T-cell (primary cell): ENCODE measurements at places on chromosomes 7 and 10.

GRCh38 chr7:20064181-20064970 is 152.8 kb downstream of the MACC1 start:
- DNase-seq: no peak

- DNase-seq: no peak
Measured at GRCh38 chr7:116679500-116679899, 7.5 kb downstream of the MET start.

DNA sequence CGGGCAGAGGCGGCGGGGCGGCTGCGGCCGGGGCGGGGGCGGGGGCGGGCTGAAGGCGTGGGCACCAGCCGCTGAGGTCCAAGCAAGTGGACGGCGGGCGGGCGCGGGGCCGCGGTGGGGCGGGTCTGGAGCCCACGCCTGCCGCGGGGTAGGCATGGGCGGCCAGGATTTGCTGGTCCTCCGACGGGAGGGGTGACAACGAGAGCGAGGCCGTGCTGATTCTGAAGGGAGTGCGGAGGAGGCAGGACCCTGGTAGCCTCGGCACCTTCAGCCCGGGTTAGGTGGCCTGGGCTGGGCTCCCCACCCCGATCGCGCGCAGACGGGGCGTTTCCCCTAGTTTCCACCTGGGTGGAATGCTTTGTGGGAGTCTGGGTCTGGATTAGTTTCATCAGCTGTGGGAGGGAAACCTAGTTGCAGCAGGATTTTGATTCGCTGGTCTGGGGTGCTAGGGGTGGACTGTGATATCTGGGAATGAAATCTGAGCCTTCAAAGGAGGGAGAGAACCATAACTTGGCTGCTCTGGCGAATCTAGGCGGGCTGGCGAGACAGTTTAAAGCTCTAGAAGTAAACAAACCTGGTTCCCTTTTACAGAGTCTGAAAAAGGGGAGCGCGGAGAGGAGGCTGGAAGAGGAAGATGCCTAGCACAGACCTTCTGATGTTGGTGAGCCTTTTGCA is 609 bp downstream of the SGPL1 start:
- peak; percentile 13 for DNase-seq

GRCh38 chr10:78412605-78413004 is 378.9 kb downstream of the RPS24 start:
- no peak for DNase-seq

DNA sequence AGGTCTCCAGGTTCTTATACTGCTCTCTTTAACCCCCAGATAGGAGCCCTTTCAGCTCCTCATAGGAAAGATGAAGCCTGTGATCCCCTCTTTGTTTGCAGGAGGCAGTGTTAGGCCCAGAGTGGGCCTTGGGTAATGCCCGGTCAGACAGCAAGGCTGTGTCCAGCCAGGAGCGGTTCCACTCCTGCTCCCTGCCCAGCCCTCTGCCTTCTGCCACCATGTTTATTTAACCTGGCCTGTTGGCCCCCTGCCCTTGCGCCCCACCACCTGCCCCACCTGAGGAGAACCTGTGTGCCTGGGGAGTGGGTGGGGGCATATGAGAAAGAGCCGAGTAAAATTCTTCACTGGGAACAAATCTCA is 24.3 kb downstream of the CDH23 start:
- DNase-seq: no peak

GRCh38 chr7:100360135-100360854 is 2.4 kb downstream of the PILRB start:
- DNase-seq: no peak

DNA sequence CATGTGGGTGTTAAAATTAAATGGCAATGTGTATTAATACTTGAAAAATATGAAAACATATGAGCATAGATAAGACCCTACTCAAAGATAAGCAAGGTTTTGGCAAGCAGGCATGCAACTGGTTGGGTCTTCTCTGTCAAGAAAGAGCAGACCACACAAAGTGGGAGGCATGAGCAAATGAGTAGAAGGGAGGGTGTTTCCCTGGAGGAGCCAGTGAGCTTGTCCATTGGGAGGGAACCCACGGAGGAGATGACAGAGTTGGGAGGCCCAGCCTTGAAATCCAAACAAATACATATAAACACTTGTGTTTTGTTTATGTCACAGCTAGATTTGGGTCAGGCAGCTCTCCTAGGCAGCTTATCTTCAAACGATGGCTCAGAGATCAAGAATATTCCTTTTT is 134.5 kb upstream of the CXCL12 start:
- no peak for DNase-seq

DNA sequence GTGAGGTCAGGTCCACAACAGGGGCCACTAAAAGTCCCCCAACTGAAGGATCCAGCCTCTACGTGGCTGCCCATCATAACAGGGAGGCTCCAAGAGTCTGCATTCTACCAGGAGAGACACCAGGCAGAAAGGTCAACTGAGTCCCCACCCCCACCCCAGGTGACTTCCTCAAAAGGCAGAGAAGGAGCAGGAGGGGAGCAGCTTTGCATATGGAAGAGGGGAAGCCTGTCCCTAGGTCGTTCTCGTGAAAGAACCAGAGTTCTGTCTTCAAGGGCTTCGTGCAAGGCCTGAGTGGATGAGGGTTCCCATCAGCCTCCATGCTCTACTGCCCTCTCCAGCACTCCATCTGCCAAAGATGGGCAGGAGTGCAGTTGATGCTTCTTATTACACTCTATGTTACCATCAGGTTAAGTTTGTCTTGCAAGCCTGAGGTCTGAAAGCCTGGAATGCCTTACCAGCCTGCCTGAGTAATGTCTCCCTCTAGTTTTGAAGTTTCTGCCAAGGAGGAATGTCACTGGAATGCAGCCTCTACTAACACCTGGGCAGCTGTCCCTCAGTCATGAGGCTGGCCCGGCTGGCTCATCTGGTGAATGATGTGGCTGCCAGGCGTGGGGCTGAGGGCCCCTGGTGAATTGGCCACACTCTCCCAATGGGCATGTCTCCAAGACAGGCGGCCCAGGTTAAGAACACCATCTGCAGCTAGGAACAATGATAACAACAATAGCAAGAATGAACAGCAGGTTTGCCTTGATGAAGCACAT is 54.3 kb upstream of the SMNDC1 start:
- no peak for DNase-seq

DNA sequence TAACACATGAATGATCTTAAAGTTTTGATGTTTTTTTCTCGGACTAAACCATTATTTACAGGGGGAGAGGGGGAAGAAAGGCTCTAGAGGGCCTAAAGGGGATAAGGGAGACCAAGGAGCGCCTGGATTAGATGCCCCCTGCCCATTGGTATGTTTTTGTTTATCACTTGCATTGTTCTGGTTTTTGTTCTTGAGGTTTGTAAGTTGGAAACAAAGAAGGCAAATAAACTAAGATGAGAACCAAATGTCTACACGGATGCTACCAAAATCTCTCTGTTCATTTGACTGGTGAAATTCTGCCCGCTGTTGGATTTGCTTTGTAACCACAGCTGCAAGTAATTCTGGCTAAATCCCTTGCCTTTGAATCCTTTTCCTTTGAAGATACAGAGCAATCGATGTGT is 99.8 kb upstream of the MACROH2A2 start:
- DNase-seq: no peak

GRCh38 chr10:113475381-113475807 is 77.5 kb upstream of the HABP2 start:
- no peak for DNase-seq

- no peak for DNase-seq
Measured at GRCh38 chr7:92368741-92369140, 78.5 kb upstream of the GATAD1 start.

DNA sequence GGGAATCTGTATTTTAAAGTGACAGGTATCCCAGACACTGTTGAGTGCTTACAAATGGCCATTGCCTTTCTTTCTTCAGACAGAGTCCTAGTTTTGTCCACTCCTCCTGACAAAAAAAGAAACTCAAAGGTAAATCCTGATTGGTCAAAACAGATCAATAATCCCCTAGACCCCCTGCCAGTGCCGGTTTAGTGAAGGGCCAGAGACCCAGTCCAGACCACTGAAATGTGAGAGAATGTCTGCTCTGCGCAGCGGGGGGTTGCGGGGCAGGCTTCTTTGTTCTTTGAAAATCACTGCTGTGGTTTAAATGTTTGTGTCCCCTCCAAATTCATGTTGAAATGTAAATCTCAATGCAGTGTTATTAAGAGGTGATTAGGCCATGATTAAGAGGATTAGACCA is 177.7 kb upstream of the GPR26 start:
- no peak for DNase-seq

- DNase-seq: no peak
Measured at GRCh38 chr10:6002809-6003510, 25.6 kb upstream of the IL15RA start.

- DNase-seq: no peak
Measured at GRCh38 chr10:15703151-15703880, 16.4 kb downstream of the ITGA8 start.

DNA sequence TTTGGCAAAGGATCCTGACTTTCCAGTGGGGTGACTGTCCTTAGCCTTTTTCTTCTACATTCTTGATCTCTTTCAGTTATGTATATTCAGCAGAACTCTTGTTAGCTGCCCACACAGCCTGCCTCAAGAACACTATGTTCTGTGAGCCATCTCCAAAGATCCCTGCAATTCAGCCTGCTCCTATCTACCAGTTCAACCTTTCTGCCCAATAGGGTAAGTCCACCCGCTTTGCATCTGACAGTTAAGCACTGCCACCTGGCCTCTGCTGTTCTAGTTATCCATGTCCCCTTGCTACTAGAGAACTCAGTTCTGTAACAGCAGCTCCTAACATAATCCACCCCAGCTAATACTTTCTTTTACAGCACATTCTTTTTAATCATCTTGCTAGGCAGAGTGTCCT is 13.5 kb downstream of the OR9A2 start:
- DNase-seq: no peak

GRCh38 chr7:132380059-132380458 is 196.2 kb downstream of the PLXNA4 start:
- no peak for DNase-seq

GRCh38 chr7:108479751-108480150 is 23.5 kb upstream of the NRCAM start:
- DNase-seq: no peak

- no peak for DNase-seq
Measured at GRCh38 chr7:98836811-98837629, 32.8 kb downstream of the TMEM130 start.

DNA sequence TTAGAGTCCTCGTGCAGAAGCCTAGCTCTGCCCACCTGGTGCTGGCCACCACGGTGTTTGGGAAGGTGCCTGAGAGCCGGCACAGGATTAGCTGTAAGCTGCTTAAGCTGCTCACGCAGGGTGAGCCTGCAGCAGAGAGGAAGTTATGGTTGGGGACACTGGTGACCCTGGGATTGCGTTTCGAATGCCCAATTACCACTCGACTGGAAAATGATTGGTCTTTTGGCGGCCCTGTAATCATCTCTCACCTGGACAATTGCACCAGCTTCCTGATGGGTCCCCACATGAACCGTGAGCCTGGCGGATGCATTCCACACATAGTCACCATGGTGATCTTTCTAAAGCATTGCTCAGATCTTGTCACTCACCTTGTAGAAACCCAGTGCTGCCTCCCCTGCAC is 442.3 kb upstream of the ZMIZ1 start:
- DNase-seq: no peak

DNA sequence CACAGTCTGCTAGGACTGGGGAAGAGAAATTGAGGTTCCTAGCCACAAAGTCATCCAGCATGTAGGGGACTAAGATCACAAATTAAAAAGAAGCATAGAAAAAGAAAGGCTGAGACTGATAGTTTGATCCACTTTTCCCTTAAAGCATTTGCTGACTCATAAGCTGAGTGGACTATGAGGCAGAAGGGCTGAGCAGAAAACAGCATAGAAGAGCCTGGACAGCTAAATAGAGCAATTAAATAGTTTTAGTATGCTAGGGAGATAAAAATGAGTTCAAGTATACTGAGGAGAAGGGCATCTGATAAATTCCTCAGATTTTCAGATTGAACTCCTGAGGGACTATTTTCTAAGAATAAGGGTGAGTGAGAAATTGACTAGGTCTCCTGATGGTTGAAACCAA is 155.9 kb upstream of the EGR2 start:
- DNase-seq: no peak

DNA sequence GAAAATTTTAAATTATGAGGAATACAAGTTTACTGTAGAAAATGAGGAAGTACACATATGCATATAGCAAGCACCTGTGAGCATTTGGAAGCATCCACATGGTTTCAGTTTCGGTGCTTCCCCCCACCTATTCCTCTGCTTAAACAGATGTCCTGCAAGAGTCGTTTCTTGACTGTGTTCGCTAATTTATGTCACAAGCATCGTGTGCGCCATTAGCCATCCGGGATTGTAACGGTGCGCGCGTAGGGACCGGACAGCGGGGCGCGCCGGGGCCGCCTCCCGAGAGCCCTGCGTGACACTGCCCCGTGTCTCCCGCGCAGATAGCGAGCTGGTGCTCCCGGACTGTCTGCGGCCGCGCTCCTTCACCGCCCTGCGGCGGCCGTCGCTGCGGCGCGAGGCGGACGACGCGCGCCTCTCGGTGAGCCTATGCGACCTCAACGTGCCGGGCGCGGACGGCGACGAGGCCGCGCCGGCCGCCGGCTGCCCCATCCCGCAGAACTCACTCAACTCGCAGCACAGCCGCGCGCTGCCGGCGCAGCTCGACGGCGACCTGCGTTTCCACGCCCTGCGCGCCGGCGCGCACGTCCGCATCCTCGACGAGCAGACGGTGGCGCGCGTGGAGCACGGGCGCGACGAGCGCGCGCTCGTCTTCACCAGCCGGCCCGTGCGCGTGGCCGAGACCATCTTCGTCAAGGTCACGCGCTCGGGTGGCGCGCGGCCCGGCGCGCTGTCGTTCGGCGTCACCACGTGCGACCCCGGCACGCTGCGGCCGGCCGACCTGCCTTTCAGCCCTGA is 90.9 kb downstream of the NEURL1 start:
- DNase-seq: peak; percentile 74

DNA sequence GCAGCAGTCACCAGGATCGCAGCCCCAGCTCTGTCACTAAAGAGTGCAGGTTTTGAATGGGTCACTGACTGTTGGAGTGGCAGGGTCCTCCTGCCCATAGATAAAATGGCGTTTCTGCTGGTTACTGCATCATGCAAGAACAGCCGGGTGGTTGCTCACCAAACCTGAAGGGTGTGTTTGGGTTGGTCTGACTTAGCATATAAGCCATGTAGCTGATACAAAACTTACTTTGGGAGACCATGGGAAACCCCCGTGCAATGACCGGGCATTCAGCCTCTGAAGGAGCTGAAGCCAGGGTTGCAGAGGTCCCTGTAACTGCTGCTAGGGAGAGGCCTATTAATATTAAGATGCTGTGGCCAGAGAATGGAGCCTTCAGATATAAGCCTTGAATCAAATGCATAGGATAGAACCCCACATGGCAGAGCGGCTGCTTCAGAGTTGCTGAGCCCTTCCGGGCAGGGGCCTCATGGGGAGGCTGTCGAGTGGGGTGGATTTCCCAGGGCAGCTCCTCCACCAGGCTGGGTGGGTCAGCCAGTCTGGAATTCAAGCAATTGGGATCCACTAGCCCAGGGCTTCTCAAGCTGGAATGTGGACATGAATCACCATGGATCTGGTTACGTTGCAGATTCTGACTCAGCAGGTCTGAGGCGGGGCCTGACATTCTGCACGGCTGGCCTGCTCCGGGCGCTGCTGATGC is 70.9 kb upstream of the CTBP2 start:
- no peak for DNase-seq

DNA sequence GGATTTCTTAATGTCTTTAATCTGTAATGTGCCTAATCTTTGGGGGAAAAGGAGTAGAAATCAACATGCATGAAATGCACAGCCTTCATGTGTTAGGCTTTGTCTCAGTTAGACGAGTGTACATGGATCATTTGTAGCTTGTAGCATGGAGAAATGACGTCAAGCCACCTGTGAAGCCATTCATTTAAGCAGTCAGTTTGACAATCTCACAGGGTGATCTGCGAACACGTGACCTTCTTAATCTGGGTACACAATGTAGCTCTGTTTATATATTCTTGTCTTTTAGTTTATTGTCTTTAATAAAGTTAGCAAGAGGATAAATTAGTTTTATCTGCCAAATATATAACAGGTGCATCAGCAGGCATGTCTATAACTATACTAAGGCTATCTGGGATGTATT is 351.9 kb upstream of the LRGUK start:
- no peak for DNase-seq
